ENCODE measurements at places on chromosomes 1 and 21.

GRCh38 chr1:3019007-3019515 is 2.2 kb upstream of the ACTRT2 start:
- DNase-seq, result no peak

DNA sequence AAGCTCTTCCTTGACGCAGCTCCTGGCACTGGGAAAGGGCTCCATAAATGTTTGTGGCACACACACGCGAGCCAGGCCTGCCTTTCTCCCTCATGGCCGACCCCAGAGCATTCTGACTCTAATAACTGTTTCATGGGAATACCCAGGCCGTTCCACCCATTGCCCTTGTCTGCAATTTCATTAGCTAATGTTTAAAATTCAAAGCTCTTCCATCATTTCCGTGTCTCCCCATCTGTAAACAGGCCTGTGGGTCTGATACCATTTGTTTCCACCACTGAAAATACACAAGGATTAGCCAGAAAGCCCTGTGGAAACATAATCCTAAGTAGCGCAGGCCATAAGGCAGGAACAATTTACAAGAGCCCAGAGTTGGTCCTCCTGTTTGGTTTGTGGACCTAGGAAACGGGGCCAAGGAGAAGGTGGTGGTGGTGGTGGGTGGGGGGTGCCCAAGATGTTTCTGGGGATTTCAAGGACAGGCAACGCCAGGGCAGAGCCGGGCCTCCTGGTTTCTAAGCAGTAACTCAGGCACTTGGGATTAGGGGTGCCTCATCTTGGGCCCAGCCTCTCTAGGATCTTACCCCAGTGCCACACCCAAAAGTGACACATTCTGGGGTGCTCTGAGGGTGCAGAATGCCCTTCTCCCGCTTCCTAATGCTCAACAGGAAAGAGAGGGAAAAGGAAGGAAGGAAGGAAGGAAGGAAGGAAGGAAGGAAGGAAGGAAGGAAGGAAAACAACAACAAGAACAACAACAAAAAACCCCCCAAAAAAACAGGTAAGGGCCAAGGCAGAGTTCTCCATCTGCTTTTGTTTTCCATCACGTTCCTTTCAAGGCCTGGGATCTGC is 79.4 kb downstream of the SSBP3 start:
- DNase-seq, result no peak

GRCh38 chr21:38806942-38807284 is 1.2 kb downstream of the ETS2 start:
- DNase-seq, result no peak

DNA sequence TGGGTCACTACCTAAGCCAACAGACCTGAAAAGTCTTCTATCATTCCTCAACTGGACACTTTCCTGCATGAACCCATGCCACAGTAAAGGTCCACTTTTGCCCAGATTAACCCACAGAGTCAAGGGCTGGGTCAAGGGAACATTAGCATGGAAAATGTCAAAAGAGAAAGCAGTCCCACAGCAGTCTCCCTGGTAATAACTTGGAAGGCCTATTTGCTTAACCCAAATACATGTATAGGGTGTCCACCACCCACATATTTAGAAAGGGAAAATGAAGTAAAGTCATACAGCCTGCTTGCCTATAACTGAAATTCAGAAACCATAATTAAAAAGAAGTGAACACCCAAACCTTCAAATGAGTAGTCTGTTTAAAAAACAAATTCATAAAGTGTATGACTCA is 16.1 kb upstream of the HSD3B1 start:
- no peak for DNase-seq

DNA sequence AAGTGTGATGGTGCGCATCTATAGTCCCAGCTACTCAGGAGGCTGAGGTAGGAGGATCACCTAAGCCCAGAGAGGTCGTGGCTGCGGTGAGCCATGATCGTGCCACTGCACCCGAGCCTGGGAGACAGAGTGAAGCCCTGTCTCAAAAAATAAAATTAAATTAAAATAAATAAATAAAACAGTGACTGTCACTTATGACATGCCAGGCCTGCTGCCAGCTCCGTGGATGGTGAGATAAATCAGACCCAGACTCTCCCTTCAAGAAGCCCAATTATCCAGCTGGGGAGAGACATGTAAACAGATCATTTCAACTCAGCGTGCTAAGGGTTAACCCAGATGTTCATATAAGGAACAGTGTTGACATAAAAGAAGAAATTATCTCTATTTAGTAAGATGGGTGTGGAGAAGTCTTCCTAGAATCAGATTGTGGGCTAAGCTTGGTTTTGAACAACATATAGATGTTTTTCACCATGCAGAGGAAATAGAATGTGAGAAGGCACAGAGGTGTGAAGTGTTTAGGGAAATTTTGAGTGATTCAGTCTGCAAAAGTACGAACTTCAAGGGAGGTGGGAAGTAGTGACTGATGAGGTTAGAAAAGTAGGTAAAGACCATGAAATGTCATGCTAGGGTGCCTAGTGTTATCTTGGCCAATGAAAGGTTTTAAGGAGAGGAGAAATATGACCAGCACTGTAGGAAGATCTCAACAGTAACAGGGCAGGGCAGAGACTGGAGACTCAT is 18.3 kb downstream of the YARS1 start:
- DNase-seq, result peak; percentile 38

DNA sequence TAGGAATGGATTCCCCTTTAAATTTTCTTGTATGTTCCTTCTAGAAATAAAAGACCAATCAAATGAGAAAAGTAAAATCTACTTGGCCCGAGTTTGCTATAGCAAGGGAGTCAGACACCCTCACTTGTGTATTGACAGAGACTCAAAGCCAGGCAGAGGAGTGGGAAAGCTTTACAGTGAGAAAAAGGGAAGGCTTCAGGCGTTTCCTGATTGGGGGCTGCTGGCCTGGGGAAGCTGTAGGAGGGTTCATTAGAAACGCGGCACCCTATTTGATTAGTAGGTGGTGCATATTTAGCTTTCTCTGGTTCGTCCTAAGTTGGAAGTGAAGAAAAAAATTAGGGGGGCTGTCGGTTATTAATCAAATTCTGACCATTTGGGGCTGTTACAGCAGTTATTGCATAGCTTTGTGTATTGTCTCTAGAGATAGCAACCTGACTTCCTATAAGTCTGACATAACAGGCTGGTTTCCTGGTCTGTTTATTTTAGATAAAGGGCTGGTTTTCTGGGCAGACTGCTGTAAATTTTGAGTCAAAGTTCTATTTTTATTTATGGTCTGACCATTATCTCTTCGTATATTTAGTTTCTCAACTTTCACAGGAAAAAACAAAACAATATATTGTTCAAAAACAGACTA is 10.0 kb downstream of the SLC25A24 start:
- DNase-seq, result no peak

DNA sequence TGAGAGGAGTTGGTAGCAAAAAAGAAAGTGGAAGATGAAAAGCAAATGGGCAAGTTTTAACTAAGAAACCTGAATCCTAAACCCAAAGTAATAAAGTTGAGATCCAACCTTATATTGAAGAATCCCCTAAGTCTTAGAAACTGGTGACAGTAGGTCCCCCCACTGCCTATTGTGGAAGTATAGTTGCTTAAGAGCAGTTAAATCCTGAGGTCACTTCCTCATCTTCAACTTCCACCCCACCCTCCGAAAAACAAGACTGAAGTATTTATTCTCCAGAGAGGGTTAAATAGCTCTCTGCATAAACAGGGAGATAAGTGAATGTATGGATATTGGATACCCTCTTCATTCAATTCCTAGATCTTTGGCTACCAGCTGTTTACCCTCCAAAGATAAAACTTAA is 3.3 kb upstream of the DSTYK start:
- no peak for DNase-seq

- no peak for DNase-seq
Observed at GRCh38 chr21:41482980-41483379, 25.0 kb downstream of the TMPRSS2 start.

GRCh38 chr1:114342376-114342775 is 168.6 kb downstream of the TRIM33 start:
- peak; percentile 57 for DNase-seq

DNA sequence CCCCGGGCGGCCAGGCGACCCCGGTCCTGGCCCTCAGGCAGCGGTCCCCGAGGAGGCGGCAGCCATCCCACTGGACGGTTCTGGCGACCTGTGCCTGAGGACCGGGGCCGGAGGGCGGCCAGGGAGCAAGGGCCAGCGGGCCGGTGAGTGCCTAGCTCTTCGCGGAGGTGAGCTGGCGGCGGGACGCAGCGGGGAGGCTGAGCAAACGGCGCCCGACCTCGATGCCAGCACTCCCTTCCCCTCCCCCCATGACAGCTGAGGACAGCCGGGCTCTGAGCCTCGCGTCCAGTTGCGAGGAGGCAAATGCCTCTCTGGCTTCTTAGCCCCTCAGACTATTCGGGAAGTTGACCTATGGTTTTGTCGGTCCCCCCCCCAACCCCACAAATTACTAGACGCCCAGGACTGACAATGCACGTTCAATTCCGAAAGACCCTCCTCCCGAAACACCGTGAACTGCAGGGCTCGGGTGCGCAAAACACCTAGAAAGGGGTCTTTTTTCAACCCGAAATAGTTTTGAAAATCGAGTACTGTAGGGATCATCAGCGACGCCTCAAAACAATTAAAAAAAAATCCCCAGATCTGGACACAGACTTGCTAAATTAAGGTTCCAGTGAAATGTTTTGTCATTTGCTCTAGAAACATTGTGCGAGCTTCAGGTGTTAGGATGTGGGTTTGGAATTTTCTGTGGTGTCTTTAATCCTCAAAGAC is 8.3 kb downstream of the CDKN2C start:
- DNase-seq, result peak; percentile 24

DNA sequence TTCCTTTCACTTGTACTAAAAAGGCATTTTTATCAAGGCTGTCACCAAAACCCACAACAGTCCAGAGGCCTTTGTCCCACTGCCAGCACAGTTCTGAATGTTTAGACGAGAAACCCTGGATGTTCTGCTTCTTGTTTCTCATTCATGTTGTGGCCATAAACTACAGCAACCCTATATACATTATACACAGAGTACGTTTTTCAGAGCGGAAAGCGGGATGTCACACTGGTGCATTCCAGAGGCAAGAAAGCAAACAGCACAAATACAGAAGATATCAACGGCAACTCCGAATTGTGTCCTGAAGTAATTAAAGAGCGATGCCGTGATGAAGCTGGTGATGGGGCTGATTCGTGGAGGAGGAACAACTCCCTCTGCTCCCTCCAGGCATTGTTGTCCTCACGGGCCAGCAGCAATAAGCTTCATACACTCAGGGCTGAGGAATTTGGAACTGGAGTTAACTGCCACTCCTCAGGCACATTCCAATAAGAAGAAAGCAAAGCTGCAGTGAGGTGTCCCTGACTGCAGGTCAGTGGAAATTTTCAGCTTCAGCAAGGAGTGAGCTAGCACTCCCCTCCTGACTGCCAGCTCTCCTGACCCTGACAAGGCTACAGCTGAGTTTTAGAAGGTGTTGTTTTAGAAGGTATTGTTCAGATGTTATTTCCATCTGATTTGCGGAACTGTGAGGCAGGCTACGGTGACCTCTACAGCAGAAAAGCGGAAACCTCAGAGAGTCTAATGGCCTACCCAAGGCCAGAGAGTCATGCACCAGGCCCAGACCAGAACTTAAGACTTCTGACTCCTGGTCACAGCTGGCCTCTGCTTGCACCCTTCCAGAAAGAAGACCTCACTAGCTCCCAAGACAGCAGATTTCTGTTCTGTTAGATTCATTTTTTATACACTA is 149.0 kb downstream of the TGFBR3 start:
- no peak for DNase-seq

DNA sequence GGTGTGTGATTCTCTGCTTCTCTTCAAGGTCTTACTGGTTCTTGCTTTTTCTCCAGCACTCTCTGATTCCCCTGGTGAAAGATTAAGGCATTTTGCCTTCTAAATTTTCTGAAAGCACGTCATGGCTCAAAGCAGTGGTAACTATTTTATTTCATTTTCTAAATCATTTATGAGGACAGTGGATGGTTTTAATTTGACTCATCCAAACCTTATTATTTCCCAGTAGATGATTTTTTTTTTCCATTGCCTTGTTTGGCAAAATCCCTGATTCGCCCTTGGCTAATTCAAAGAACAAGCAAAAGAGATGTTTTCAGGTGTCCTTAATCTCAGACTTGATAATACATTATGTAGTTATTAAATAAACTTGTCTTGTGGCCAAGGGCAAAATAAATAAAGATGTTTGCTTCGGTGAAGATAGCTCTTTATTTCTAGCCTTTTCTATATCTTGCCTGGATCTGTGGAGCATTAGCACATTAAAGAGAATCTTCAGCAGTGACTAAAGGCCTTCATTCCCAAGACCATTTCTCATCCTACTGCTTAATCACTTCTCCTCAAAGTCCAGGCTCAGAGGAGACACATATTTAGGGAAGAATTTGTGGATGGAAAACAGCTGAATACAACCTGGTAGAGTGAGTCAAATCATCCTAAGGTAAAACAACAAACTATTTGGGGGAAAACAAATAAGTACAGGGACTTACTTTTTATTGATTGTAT is 359.8 kb downstream of the DUSP10 start:
- no peak for DNase-seq

DNA sequence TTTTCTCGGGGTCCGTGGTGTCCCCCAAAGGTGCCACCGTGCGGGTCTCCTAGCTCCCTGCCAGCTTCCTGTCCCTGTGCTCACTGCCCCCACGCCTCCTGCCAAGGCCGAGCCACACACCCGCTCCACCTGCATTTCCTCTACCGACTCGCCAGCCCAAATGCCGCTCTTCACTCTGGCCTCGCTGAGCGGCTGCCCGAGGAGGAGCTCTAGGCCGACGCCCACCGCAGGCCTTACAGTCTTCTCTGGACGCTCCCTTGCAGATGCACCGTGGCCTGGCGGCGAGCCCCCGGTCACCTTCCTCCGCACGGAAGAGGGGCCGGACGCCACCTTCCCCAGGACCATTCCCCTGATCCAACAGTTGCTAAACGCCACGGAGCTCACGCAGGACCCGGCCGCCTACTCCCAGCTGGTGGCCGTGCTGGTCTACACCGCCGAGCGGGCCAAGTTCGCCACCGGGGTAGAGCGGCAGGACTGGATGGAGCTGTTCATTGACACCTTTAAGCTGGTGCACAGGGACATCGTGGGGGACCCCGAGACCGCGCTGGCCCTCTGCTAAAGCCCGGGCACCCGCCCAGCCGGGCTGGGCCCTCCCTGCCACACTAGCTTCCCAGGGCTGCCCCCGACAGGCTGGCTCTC is 26.3 kb downstream of the FTCD start:
- no peak for DNase-seq

DNA sequence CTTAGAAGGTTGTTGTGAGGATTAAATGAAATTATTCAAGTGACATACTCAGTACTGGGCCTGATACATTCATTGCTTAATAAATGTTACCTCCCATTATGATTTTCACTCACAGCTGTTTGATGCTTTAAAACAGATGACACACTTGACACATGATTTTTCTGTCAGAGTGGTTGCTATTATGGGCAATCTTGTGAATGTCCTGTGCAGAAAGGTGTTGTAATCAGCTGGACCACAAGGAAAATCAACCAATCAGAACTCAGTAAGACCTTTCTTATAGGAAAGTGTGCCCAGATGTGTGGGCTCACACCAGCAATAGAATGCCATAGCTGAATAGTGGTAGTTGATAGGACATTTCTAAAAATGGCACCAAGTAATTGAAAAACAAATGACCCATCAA is 23.5 kb downstream of the GJA5 start:
- no peak for DNase-seq

Data from activated CD4-positive, alpha-beta T cell treated with anti-CD3 and anti-CD28 coated beads, Interleukin-2, amount 10 ng/mL, durations not matched to agents 7 days and 5 days (primary cell).